Stimulated activated CD4-positive, alpha-beta T cell treated with anti-CD3 and anti-CD28 coated beads, Interleukin-1b, Interleukin-23, amount 100 ng/mL, for 48 hours (primary cell): ENCODE measurements at places on chromosomes 2 and 18.

DNA sequence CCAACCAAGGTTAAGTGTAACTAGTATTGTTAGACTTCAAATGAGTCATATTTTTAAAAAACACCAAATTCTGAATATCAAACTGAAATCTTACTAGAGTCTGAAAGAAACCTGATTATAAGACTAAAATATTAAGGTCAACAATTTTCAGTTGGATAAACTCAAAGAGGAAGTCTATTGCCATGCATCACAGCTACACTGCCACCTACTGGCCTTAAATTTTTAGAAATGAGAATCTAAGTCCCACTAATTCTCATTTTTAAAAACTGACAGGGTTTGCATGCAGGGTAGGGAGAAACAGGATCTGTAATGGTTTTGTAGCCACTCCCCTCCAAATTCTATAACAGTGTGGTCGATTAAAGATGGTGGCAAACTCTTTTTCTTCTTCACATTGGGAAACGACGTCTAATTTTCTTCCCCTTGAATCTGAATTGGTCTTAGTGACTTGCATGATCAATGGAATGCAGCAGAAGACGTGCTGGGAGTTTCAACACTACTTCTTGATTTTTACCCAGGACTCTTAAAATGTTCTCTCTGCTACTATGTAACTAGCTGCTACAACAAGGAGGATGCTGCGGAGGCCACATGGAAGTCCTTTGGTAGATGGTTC lies 176.1 kb upstream of the SESTD1 start:
- DNase-seq: no peak

GRCh38 chr2:219907011-219907365 lies 279.6 kb downstream of the SLC4A3 start:
- no peak for DNase-seq

- DNase-seq: no peak
Measured at GRCh38 chr2:119574108-119574815, 30.0 kb downstream of the CFAP221 start.

DNA sequence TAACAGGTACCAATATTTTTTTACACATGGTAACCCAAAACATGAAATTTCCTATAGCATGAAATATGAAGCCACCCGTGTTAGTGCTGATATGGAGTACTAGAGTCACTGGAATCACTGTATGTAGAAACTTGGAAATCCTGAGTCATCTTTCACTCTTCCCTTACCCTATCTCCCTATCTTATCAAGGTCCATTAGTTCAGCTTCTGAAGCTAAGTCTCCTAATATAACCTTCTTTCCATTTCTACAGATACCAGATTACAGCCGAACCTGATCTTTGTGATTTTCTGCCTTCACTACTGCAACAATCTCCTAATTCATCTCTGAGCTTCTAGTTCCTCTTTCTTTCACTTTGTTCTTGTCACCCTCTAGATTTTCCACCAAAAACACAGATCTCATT lies 59.0 kb downstream of the SEPTIN10 start:
- no peak for DNase-seq

DNA sequence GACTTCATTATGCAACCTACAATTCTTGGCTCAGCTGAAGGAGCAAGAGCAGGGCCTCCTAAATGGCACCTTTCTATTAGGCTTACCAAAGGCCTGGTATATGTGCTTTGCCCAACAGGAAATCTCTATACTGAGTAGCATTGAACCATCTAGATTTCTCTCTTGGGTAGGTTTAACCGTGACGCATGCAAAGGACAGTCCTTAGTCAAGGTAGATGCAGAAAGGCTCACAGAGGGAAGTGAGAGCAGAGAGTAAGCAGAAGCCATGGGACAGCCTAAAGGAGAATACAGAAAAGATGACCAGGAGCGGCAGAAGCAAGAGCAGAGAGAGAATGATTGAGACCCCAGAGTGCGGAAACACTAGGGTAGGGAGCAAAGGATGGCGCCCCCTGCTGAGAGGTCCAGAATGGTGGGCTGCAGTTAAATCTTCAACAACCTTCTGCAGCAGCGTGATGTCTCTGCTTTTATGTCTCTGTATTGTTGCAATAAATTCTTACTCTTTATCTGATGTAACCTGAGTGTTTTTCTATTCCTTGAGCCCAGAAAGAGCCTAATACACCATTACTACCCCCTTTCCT lies 4.7 kb upstream of the OSBPL1A start:
- no peak for DNase-seq

DNA sequence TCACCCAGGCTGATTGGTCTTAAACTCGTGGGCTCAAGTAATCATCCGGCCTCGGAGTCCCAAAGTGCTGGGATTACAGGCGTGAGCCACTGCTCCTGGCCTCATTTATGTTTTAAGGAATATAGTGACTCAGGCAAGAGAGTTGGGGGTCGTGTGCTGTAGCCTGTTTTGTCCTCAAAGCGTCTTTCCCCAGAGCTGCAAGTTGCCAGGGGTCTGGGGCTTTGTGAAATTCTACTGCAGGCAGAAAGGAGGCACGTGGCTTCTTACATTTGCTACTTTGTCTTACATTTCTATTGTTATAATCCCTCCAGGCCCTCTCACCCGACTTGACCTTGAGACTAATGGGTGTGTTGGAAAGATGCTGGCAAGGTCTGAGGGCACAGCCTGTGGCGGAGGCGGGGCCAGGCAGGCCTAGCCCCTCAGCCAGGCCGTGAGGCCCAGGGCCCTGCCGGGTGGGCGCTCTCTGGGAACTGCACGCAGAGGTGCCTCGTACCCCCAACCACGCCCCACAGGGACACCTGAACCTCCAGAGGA lies 85.8 kb upstream of the NDUFV2 start:
- no peak for DNase-seq

DNA sequence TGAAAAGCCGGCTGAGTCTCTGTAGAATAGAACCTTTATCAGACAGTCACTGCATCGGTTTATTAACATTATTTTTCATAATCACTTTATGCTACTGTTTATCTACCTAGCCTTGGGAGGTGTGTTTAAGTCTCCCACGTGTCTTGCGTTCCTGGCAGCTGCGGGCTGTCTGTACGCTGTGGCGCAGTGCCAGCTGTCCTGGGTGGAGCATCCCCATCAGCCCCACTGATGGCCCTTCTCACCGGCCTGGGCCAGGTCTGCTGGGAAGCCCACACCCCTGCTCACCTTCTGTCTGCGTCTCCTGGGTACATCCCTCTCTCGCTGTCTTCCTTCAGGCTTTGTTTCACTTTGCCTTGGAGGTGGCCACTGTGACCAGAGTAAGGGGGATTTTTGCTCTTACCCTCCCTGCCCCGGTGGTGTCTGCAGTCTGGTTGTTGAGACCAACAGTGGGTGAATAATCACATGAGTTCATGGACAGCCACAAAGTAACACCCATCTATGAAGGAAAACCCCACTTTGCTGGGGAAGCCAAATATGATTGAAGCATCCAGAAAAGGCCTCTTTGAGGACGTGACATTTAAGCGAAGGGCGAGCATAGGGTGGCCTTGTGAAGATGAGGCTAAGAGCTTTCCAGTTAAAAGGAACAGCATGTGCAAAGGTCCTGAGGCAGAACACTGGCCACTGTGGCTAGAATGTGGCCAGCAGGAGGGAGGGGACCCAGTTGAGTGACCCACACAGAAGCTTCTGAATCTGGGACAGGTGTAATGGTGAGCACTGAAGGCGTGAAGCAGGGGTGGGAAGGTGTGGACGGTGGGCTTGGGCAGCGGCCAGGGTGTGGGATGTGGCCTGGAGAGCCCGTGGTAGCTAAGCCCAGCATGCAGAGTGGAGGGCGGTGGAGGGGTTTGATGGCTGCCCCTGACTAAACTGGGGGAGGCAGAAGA lies 41.7 kb downstream of the RAMP1 start:
- no peak for DNase-seq

DNA sequence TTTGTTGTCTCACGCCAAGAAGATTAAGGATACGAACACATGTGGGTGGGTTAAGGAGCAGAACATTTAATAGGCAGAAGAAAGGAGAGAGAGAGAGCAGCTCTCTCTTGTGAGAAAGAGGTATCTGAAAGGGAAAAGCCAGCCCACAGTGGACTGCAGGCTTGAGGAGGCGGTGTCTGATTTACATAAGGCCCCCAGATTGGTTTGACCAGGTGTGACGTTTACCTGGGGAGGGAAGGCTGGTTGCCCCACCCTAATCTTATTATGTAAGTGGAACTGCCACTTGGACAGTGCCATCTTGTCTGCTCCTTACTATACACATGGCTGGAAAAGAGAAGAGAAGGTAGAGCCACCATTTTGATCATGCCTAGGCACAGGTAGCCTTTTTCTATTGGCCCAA lies 189.2 kb downstream of the NCK2 start:
- no peak for DNase-seq

- no peak for DNase-seq
Measured at GRCh38 chr2:240498958-240499260, 58.9 kb downstream of the ANKMY1 start.

DNA sequence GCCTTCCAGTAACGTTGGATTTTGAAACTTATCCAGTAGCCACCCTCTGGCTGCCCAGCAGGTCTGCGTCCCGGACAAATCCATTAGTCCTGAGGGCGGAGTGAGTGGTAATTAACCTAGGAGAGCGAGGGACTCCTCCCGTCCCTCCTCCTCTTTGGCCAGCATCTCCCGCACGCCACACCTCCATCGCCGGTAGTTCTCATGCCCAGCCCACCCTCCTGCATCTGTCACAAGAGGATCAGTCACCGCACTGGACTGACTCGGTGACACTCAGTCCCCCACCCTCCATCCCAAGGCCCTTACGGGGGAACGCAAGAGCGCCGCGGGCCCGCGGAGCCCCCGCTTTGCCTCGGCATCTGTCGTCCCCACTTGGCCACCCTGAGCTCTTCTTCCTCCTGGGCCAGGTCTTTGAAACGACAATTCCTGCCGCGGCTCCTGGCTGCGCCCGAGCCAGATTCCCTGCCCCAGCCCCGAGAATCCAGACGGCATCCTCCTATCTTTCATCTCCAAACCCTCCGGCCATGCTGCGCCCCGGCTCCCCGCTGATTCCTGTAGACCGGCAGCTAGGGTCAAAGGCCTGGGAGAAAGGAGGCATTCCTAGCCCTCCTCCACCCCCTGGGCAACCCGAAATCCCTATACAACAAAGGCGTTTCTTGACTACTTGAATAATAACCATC lies 77.5 kb downstream of the EIF2AK3 start:
- DNase-seq: no peak

DNA sequence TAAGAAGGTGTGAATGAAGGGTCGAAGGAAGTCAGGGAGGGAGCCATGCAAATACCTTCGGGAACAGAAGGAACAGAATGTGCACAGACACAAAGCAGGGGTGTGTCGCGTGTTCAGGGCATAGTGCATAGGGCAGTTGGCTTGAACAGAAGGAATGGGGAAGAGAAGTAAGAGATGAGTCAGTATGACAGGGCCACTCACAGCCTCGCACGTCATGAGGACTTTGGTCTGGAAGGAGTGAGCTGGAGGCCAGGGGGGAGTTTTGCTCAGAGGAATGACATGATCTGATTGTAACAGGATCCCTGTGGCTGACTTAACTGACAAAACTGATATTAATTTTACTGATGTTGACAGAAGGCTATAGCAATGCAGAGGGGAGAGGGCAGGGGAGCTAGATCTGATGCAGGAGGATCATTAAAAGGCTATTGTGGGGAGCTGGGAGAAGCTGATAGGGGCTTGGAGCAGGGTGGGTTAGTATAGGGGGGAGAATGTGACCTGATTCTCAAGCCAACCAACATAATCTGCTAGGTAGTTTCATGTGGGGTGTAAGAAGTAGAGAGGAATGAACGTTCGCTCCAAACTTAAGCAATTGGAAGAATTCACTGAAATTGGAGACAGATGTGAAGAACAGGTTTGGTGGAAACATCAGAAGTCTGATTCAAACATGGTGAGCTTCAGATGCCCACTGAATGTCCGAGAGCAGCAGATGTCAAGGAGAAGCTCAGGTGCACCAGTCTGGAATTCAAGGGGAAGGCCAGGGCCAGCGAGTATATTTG lies 60.4 kb upstream of the COPS8 start:
- no peak for DNase-seq

- DNase-seq: no peak
Measured at GRCh38 chr2:205744074-205744591, 61.8 kb downstream of the NRP2 start.

DNA sequence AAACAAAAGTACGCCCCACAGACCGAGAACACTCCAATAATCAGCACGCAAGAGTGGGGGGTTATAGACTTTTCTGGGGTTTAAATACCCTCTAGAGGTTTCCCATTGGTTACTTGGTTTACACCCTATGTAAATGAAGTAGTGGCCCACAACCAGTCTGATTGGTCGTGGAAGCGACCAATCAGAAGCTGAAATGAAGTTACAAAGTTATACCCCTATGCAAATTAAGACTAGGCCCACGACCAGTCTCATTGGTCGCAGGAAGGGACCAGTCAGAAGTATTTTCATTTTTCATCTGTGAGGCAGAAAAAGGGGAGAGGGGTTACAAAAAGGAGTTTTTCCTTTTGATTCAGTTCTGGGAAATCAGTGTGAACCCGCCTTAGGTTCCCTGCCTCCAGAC lies 55.3 kb upstream of the YWHAQ start:
- DNase-seq: no peak

- DNase-seq: no peak
Measured at GRCh38 chr2:177758591-177759371, 313.8 kb downstream of the PDE11A start.

DNA sequence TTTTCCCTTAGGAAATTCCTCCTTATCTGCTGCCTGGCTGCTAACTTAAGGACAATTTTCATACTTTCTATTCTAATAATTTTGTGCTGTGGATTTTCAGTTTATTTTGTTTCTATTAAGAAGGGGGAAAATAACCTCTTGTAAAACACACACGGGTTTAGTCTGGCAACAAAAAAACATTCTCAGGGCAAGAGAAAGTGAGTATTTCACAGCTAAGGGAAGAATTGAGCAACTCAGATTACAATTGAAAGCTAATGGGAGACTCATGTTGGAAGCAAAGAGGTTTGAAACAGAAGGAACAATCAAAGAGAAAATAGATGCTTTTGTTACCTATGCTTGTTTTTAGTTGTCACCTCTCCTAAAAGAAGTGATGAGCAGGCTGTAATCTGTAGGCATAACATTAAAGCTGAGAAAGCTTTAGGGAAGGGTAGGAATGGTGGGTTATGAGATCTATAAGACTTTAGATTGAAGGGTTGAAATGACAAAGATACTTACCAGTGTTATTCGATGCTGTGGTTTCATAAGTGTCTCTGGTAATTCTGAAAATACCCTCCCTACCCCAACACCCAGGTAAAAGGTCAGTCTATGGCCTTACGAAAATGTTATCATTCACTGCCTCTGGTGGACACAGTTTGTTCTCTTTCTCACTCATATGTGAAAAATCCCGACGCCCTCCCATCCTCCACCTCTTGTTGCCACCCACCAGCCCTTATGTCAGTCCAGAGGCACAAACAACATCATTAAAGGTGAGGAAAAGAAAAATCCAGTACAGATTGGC lies 510.9 kb downstream of the TXNL1 start:
- no peak for DNase-seq

- DNase-seq: no peak
Measured at GRCh38 chr2:140603416-140603815, 1527.4 kb downstream of the LRP1B start.

GRCh38 chr2:40200366-40200915 lies 251.4 kb downstream of the SLC8A1 start:
- no peak for DNase-seq
